ENCODE measurements at places on chromosomes 5 and 9. TPM values are rescaled to one million over a fixed set of nuclear protein-coding genes. Genes with fewer than 3 reads are reported as not detected.

C5orf52 gene
- not detected for total RNA-seq

FAM81B gene
- total RNA-seq = not detected

SMAD5 gene
- total RNA-seq = 61.6 TPM

- no peak for DNase-seq
These were observed 52.7 kb downstream of the RXRA start for GRCh38 chr9:134378901-134379338.

DNA sequence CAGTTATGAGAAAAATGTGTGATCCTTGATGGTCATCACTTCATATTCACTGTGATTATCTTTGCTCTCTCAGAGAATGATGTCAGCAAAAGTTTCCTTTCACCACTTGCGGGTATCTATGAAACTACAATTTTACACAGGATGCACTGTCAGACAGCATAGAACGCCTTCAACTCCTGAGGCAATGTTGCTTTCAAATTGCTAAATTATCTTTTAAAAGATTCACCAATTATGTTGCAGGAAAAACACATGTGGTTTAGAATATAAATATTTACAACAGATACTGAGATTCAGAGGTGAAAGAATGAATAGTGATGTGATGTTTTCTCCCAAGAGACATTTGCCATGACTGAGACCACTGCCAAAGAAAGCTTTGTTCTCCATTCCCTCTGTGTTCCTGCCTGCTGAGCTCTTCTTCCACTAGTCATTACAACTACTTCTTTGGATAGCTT lies 879.8 kb upstream of the DMAC1 start:
- DNase-seq = no peak

- no peak for DNase-seq
These were observed 68.2 kb downstream of the SLC1A1 start for GRCh38 chr9:4558371-4558998.

- DNase-seq = no peak
These were observed 59.2 kb downstream of the PHAX start for GRCh38 chr5:126659805-126660482.

DNA sequence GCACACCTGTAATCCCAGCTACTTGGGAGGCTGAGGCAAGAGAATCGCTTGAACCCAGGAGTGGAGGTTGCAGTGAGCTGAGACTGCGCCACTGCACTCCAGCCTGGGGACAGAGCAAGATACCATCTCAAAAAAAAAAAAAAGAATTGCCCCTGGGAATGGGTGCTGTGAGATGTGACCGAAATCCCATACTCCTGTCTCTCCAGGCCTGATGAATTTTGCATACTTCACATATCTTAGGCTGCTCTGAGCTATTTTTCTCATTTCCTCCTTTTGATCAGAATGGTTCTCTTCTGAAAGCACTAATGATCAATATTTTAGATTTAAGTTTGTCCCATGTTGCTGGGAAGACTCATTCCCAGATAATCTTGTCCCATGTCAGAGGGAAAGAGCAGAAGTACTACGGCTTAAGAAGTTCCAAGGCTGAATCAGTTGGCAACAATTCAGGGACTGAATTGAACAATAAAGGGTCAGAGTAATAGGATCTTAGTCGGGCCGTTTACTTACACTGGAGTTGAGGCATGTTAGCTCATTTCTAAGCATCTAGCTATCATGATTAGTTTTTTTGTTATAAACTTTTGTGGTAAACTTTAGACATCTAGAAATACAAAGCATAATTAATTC lies 44.2 kb upstream of the TENT2 start:
- no peak for DNase-seq

- no peak for DNase-seq
These were observed 43.9 kb downstream of the NSA2 start for GRCh38 chr5:74810915-74811314.

DNA sequence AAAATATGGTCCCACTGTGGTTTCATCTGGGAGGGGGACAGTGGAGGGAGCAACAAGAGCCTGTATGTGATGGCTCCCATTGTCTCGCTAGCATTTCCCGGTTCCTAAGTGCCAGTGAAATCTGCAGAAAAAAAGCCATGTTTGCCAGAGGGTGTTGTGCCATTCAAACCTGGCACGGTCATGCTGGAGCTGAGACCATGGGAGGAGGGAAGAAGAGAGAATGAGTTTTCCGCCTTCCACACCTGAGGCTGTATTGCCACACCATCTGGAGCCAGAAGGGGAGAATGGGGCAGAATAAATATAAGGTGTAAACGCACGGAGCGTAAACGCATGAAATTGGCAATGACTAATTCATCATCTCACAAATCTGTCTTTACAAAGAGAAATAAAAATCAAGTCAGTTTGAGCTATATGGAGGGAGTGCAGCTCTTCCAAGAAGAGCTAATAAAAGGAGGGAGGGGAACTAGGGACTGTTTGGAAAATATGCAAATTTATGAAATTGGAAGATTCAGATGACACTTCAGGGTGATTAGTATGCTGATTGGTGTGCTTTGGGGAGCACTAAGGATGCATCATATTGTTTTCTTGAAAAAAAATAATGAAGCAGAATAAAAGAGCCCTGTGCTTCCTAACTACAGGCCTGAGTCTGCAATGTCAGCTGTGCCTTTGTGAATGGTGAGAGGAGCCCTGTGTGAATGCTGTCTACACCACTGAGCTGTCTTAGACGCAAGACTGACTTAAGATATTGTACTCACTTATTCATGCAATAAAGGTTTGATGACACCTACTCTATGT lies 237.9 kb downstream of the NSG2 start:
- no peak for DNase-seq

DNA sequence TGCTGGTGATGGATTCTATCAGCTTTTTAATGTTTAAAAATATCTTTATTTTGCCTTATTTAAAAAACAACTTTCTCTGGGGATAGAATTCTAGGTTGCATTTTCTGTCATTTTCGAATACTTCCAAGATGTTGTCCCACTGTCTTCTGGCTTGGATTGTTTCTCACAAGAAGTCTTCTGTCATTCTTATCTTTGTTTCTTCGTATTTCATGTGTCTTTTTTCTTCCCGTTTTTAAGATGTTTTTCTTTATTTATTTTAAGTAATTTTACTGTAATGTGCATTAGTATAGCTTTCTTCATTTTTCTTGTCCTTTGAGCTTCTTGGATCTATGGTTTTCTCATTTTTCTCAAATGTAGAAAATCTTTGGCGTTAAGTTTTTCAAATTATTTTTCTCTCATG lies 19.1 kb downstream of the STX17 start:
- DNase-seq = no peak

- no peak for DNase-seq
These were observed 359.6 kb upstream of the SMC2 start for GRCh38 chr9:103734471-103734870.

Data from mesenteric fat pad (tissue), 1 donor.